Cardiac muscle cell (in vitro differentiated cells and primary cell): ENCODE measurements at places on chromosomes 5 and 9. TPM values are rescaled to one million over a fixed set of nuclear protein-coding genes. Genes with fewer than 3 reads are reported as not detected.

Gene TLX3
- total RNA-seq, result not detected in 2 replicates

Gene GARNL3
- 27.4 and 34.2 TPM in 2 replicates for total RNA-seq

Gene PCDHB14
- 17.3 and 21.2 TPM in 2 replicates for total RNA-seq

Gene SLC25A48
- 0.09 and 1.8 TPM in 2 replicates for total RNA-seq

Gene TAS2R1
- total RNA-seq, result not detected in 2 replicates

Gene RNF44
- total RNA-seq, result 45.5 and 77.6 TPM in 2 replicates

Gene CTSL
- 87.9 and 97.0 TPM in 2 replicates for total RNA-seq

Gene NPM1
- total RNA-seq, result 660 and 1,115 TPM in 2 replicates

Gene CTXN3
- total RNA-seq, result not detected in 2 replicates

Gene KIF12
- 0.04 and 1.1 TPM in 2 replicates for total RNA-seq

Gene MED7
- 8.2 and 9.7 TPM in 2 replicates for total RNA-seq

Gene ANKDD1B
- 0.09 TPM in 1 of 2 replicates, not detected in the other for total RNA-seq

Gene IL9
- not detected in 2 replicates for total RNA-seq

Gene REXO4
- total RNA-seq, result 35.7 and 50.2 TPM in 2 replicates

Gene CDC42SE2
- 14.1 and 15.2 TPM in 2 replicates for total RNA-seq

Gene SPINK6
- total RNA-seq, result not detected in 2 replicates

Gene OTP
- not detected in 2 replicates for total RNA-seq

Gene PCDHB12
- total RNA-seq, result 9.5 and 17.7 TPM in 2 replicates

Gene FOXD4L5
- total RNA-seq, result 0.27 TPM in 1 of 2 replicates, not detected in the other

Gene NIPSNAP3A
- 61.7 and 78.0 TPM in 2 replicates for total RNA-seq

Gene FSTL4
- total RNA-seq, result 0.06 and 0.11 TPM in 2 replicates

Gene PCDHB16
- total RNA-seq, result 4.8 and 6.3 TPM in 2 replicates

Gene AGXT2
- total RNA-seq, result 0.07 TPM in 1 of 2 replicates, not detected in the other

Gene SH3RF2
- total RNA-seq, result 27.9 and 43.1 TPM in 2 replicates

Gene SLC25A51
- total RNA-seq, result 17.0 and 21.1 TPM in 2 replicates

Gene ALDOB
- total RNA-seq, result not detected in 2 replicates
